Non-pigmented ciliary epithelial cell (primary cell): ENCODE measurements at places on chromosomes 12 and 14.

DNA sequence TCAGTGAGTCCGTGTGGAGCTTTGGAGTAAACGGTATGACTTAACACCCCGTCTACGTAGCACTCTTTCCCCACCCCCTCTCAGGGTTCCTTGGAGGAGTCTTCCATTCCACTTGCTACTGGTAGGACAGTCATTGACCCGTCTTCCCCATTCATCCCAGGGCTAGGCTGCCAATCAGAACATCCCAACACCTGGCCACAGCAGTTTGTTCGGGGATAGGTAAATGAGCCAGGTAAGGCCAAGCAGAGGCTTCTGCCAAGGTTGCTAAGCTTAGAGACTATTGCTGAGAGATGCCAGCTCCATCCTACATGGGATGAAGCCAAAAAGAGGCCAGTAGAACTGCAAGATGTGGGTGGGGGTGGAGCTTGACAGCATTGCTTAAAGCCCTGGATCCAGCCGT is 130.8 kb downstream of the BCL11B start:
- no peak for DNase-seq

- no peak for DNase-seq
These were observed 95.0 kb downstream of the MED13L start for GRCh38 chr12:116182359-116183063.

- no peak for DNase-seq
These were observed 6.0 kb downstream of the OR10P1 start for GRCh38 chr12:55642669-55643068.

DNA sequence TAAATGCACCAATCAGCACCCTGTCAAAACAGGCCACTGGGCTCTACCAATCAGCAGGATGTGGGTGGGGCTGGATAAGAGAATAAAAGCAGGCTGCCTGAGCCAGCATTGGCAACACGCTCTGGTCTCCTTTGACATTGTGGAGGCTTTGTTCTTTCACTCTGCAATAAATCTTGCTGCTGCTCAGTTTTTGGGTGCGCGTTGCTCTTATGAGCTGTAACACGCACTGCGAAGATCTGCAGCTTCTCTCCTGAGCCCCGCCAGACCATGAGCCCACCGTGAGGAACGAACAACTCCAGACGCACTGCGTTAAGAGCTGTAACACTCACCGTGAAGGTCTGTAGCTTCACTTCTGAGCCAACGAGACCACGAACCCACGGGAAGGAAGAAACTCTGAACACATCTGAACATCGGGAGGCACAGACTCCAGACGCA is 8.4 kb upstream of the PIANP start:
- no peak for DNase-seq

- no peak for DNase-seq
These were observed 941 bp upstream of the PPP1CC start for GRCh38 chr12:110743571-110744093.
